ENCODE measurements at places on chromosomes 7 and 10. TPM values are rescaled to one million over a fixed set of nuclear protein-coding genes. Genes with fewer than 3 reads are reported as not detected.

DNA sequence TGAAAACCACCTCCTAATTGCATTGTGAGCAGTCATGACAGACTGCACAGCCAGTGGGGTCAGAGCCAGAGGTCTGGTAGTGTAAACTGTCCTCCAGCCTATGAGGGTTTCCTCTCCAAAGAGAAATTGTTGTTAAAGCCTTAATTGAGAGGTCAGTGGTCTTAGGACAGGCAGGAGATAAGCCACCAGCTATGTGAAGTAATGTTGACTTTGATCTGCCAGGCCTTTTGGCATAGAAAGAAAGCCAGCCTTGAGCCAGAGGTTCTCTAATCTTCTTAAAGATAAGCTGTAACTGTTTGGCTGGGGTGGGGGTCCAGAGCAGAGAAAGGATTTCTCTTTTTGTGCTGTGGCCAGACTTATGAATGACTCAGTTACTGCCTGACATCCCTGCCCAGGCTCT, 248.4 kb downstream of the WDR11 start:
- no peak for DNase-seq

DNA sequence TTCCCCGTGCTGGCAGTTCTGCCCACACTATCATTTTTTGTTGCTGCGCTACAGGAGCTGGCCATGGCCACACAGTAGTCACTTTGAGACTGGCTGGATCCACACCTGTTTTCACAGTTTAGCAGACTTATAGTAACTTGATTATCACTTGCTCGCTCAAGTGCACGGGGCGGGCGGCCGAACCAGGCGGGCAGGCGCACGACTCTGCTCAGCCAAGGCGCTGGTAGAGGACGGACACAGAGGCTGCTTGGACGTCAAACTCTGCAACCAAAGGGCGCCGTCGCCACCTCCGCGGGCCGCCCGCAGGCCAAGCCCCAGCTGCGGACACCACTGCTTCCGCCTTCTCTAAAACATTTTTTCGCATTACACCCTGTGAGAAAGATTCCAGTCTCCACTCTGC, 38.4 kb upstream of the PHYHIPL start:
- DNase-seq = no peak

GRCh38 chr7:20233362-20233761, 16.2 kb upstream of the MACC1 start:
- no peak for DNase-seq

DNA sequence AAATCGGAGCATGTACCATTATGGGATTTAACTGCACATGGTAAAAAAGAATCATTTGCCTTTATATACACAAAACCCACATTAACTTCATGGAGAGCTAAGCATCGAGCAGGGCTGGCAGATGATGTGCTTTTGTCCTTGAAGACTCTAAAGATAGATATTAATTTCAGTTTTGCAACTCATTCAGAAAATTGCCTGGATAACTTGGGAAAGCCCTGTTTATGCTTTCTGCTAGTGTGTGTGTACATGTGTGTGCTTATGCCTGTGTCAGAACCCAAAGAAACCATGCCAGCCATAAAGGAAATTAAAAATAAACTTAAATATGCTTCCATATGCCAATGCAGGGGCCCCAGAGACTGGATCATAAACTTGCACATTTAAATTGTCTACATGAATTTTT, 640.0 kb downstream of the PARD3 start:
- no peak for DNase-seq

DNA sequence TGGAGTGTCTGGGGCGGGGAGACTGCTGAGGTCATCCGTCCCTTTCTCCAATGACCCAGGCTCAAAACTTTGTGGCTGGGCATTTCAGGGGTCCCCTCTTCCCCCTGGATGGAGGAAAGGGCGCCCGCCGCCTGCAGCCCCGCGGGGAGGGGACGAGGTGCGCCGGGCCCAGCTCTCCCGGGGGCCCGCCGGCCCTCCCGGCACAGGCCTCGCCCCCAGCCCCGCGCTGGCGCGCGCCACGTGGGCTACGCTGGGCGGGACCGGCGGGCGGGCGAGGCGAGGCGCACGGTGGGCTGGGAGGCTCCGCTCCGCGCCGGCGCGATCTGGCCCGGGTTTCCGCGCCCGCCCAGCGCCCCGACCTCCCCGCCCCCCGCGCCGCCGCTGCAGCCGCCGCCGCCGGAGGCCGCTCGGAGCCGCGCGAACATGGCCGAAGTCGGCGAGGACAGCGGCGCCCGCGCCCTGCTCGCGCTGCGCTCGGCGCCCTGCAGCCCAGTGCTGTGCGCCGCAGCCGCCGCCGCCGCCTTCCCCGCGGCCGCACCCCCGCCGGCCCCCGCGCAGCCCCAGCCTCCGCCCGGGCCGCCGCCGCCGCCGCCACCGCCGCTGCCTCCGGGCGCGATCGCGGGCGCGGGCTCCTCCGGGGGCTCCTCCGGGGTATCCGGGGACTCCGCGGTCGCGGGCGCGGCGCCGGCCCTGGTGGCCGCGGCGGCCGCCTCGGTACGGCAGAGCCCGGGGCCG, at the start of gene FOXK1:
Gene FOXK1 (plus strand): TSS at position 410 of the 735 bp plus-strand sequence. CDS start 14 bp downstream, at position 424.
- DNase-seq = peak; percentile 82

- no peak for DNase-seq
Observed at GRCh38 chr7:105532709-105533460, 884 bp downstream of the RINT1 start.

GRCh38 chr7:47407821-47408674, 173.9 kb downstream of the TNS3 start:
- peak; percentile 25 for DNase-seq

GRCh38 chr7:12111422-12112405, 99.4 kb upstream of the TMEM106B start:
- peak; percentile 84 for DNase-seq

DNA sequence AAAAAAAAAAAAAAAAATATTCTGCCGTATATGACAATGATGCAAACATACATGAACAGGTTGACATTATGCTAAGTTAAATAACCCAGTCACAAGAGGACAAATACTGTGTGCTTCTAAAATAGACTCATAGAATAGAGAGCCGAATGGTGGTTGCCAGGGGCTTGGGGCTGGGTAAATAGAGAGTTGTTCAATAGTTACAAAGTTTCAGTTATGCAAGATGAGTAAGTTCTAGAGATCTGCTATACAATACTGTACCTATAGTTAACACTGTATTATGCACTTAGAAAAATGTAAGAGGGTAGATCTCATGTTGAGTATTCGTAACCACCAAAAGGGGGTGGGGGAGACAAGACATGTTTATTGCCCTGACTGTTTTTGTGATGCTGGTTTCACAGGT, 77.1 kb upstream of the GNAI1 start:
- DNase-seq = no peak

- DNase-seq = peak; percentile 84
Observed at GRCh38 chr10:133257489-133258065, 19.1 kb downstream of the ADAM8 start.

GRCh38 chr10:122047560-122047959, 58.6 kb downstream of the TACC2 start:
- DNase-seq = no peak

DNA sequence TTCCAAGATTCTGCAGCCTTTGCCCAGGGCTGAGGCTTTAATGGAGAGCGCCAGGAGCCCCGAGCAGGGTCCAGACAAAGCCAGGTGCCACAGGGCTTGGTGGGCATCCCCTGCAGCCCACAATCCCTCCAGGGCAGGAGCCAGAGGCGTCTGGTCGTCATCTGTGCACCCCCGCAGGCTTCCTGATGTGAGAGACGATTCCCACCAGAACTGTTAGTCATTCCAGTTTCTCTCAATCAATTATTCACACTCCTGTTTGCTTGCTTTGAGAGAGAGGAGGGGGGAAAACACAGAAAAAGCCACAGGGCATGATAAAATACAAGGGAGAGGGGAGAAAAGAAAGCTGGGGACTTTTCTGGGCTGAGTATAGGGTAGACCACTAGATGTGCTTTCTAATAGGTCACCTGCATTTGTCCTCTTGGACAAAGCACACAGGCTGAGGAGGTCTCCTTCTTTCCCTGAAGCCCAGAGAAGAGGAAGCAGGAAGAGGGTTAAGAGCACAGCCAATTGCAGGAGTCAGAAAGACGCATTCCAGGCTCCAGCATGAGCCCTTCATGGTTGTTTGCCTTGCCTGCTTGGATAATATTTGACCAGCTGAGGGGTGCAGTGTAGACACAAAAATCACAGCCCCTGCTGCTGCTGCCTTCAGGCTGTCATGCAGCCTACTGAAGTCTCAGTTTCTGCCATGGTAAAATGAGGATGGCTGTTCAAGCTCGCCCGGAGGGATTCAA, 194.4 kb downstream of the PLXNA4 start:
- DNase-seq = peak; percentile 64

DNA sequence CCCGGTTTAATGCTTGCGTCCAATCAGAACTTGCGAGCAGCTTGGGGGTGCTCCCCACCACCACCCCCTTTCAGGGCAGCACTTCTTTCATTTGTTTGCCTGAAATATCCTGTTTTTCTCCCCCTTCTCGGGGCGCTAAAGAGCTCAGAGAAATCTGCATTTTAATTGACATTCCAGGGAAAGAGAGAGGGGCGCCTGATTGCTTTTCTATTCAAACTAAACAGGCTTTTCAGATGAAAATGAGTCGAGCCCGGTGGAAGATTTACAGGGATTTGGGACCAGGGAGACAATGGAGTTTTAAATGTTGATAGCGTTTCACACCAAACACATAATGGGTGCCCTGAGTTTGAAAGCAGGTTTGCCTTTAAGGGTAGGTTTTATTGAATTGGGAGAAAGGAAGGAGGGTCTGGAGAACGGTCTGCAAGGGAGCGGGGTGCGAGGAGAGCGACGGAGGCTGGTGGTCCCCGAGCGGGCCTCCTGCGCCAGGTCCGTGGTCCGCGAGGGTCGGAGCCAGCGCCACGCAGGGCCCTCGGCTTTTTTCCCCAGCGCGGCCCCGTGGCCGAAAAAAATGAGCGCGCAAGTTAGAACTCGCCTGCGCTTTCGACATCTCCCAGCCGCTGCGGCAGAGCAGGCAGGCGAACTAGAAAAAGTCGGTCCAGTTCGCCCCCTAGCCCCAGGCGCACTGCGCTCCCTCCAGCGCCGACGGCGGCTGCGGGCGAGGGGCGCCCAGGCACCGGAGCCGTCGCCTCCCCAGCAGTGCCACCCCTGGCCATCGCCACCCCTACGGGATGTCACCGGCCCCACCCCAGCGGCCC, 1.3 kb downstream of the FGFR2 start:
- peak; percentile 83 for DNase-seq

GRCh38 chr7:69526570-69526969, 71.7 kb upstream of the AUTS2 start:
- DNase-seq = no peak

DNA sequence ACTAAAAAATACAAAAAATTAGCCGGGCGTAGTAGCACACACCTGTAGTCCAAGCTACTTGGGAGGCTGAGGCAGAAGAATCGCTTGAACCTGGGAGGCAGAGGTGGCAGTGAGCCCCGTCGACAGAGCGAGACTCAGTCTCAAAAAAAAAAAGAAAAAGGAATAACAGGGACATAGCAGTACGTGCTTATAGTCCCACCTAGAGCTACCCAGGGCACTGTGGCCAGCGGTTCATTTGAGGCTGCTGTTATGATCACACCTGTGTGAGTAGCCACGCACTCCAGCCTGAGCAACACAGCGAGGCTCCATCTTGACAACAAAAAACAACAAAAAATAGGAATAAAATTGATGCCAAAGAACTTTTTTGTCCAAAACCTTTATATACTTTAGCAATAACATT, 17.1 kb downstream of the WAPL start:
- DNase-seq = no peak

DNA sequence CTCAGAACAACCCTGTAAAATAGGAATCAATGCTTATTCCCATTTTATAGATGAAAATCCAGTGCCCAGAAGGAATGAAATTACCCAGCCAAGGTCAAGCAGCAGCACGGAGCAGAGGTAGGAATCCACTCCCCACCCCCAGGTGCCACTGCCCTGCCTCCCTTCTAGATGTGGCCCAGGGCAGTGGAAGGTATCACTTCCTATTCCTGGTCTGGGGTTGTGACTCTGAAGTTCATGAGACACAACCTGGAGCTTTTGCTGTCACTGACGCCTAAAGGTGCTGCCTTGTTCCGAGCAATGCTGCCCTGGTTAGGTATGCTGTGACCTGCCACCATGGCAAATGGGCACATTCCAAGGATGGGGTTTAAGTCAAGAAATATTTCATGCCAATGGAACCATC, 53.6 kb downstream of the PIK3AP1 start:
- no peak for DNase-seq

GRCh38 chr10:102140218-102140617, 7.4 kb downstream of the PPRC1 start:
- no peak for DNase-seq

DNA sequence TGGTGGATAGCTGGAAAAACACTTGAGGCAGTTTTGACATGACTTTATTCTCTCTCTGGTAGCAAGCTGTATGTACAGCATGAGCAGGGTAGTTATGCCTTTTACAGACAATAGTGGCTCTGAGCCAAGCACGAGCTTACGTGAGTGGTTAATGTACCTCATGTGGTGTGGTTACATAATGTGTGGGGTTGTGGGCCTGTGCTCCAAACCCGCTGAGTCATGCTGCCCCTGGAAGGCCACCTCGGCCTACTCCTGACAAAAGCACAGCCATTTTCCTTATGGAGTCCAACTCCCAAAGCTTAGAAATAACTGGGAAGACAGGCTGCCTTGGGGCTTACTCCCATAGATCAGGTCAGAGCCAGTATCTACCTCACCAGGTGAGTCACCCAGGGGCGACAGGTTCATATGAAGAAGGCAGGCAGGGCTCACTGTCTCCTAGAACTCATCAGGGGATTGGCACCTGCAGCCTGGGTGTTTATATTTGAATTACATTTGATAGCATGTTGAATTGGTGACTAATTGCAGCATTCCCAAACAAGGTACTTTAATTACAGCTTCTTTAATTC, 404.5 kb downstream of the ADRA2A start:
- DNase-seq = no peak

GRCh38 chr10:28850784-28851183, 173.5 kb downstream of the BAMBI start:
- no peak for DNase-seq

GRCh38 chr7:4416396-4417056, 265.6 kb upstream of the FOXK1 start:
- DNase-seq = no peak

DNA sequence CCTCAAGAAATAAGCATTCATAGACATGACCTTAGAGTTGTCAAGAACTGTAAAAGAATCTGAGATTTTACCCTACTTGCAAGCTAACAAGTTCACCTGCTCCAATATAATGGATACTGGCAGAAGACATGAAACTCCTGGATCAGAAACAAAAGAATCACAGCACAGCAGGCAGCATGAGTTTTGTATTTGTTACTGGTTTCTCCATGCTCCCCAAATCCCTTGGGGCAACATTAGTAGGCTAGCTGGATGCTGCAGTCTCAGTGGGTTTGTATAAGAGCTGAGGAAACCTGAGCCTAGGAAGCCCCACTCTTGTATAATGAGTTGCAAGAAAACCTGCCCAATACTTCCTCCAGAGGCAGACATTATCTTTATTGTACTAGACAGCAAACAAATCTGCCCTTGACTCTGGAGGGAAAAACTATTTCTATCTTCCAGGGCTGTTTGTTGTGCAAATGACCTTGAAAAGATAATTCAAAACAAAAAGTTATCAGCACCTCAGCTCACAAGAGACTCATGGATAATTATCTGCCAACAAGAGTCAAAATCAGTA, 64.8 kb downstream of the ABLIM1 start:
- DNase-seq = no peak

GRCh38 chr10:74755273-74755672, 71.1 kb upstream of the KAT6B start:
- no peak for DNase-seq

The AGMO gene
- total RNA-seq = 0.23 TPM

The CCNY gene
- total RNA-seq = 54.6 TPM

The ZFYVE27 gene
- total RNA-seq = 33.1 TPM

The OR2A5 gene
- not detected for total RNA-seq

The PTN gene
- total RNA-seq = 4.8 TPM

The MMP21 gene
- total RNA-seq = not detected

The FAM25A gene
- not detected for total RNA-seq

The GRM8 gene
- 0.93 TPM for total RNA-seq

The GPRIN2 gene
- 16.1 TPM for total RNA-seq

The DPP6 gene
- total RNA-seq = 3.0 TPM

The IKZF1 gene
- 0.44 TPM for total RNA-seq

The HACD1 gene
- total RNA-seq = 34.1 TPM
